ENCODE measurements at places on chromosomes 1 and 21.

DNA sequence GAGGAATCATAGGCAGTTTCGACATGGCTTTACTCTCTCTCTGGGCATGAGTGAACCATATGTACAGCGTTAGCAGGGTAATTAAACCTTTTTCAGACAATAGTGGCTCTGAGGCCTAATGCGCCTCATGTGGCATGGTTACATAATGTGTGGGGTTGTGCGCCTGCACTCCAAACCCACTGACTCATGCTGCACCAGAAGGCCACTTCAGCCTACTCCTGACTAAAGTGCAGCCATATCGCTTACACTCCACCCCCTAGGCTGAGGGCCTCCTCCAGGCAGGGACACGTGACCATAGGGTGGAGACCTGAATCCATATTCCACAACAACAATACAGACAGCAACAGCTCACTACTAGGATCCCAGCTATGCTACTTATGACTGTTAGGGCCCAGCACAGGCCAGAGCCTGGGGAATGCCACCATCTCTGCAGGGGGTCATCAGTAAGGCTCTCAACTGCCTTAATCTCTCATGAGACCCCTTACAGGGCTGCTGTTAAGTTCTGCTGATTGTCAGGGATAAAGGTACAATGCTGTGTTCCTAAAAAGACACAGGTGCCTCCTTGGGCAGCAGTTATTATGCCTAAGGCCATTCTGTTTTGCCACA, 13.4 kb upstream of the ODF2L start:
- DNase-seq = no peak

DNA sequence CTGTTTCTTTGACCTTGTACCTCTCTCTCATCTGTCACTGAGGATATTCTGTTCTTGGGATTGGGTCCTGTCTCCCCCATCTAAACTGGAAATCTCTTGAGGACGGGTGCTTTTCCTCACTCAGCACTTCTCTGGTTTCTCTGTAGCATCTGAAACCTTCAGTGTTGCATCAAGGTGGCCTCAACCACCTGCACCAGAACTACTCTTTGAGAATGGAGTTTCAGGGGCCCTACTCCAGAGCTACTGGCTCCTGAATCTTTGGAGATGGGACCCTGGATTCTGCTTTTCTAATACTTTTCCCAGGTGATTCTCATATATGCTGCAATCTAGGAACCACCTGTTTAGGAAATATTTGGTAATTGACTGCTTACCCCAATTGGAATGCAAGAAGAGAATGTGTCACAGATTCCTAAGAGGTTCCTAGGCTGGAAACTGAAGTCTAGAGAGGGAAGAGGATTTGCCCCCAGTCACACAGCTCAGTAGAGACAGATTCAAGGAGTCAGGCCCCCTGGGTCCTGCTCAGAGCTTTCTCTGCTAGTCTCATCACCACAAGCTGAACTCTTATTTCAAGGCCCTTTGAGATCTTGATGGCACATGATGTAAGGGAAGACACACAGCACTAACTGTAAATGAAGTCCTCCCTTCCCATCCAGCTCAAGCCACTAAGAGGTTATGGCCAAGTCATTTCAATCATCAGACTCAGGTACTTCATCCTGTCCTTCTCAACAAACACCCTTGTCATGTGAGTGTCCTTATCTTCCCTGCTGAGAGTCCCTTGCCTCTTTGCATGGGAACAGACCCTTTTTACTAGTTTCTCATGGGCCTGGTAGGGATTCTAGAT, 48.7 kb downstream of the EIF2D start:
- DNase-seq = no peak

GRCh38 chr1:109371341-109371739, 26.4 kb downstream of the SORT1 start:
- peak; percentile 27 for DNase-seq

DNA sequence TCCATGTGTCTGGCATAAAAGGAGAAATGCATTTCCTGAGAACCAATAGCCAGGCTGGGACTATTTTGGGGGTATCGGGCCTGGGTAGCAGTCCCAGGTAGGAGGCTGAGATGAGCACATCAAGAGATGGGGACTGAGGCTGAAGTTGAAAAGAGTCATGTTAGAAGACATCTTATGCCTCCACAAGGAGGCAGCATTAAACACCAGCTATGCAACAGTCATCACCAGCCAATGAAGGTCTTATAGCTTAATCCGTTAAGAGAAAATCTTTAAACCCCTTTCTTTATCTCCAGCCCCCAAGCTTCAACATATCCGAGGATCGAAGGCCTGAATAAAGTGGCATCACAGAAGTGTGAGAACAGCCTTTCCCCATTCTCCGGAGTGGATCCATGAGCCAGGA, 640.7 kb upstream of the PTBP2 start:
- no peak for DNase-seq

- no peak for DNase-seq
These were observed 14.6 kb downstream of the SIPA1L2 start for GRCh38 chr1:232615306-232615800.

- DNase-seq = no peak
These were observed 74.3 kb upstream of the EDN2 start for GRCh38 chr1:41558761-41559171.

DNA sequence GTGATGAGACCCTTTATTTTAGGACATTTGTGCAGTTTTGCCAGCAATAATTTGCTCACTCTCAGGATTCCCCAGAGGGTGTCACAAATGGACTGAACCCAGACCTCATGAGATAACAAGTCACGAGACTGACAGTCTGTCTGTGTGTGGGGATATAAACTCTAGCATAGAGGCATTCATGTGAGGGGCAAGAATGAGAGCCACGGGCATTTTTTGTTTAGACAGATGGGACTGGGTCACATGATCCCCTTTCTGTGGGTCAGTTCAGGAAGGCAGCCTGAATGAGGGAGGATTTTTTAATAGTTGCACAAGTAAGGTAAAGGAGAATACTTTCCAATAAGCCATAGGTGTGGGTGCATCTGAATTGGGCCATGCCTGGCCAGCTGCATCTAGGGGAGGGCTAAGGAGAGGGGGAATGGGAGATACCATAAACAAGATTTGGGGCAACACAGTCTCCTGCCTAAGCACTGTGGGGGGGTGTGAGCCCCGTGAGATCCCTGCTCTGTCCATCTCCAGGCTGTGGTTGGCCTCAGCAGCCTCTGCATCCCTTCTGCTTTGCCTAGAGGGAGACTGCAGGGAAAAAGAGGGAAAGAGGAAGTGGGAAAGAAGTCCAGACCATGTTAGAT, 66.6 kb downstream of the NAV1 start:
- DNase-seq = no peak

GRCh38 chr1:24294716-24295371, 24.3 kb upstream of the GRHL3 start:
- DNase-seq = peak; percentile 76

GRCh38 chr1:43987159-43987902, 4.1 kb upstream of the CCDC24 start:
- no peak for DNase-seq

DNA sequence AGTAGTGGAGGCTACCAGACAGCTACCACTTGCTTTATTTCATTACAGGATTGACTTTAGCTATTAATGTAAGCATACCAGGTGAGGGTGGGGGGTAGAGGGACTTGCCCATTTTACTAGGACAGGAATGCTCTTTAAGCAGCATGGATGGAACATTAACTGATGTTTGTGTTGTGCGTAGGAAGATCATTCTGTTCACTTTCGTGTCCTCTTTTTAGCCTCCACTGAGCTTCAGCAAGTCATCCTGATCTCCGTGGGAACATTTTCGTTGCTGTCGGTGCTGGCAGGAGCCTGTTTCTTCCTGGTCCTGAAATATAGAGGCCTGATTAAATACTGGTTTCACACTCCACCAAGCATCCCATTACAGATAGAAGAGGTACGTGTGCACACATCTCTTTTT, 29.3 kb downstream of the IFNGR2 start:
- no peak for DNase-seq
